Stimulated activated CD4-positive, alpha-beta T cell treated with anti-CD3 and anti-CD28 coated beads, Interleukin-12 subunit alpha, Interleukin-12 subunit beta, amount 100 ng/mL, for 48 hours (primary cell): ENCODE measurements at places on chromosomes 4 and X.
A peak's percentile ranks its signal among the peaks of the same experiment; 100 is the strongest.

DNA sequence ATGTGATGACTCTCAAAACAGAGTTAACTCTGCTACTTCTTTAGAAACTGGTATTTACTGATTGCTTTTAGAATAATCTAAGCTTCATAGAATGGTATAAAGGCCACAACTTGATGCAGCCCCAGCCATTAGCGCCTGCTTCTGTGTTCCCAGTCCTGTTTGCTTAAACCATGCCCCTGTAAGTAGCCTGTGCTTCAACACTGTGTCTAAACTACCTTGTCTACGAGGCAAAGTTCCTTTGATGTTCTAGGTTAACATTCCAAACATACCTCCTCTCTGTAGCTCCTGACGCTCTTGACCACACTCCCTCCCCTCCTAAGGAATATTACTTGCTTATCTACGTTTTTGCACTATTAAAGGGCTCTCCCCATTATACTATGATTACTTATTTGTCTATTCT, 352.5 kb upstream of the ADGRL3 start:
- no peak for DNase-seq

DNA sequence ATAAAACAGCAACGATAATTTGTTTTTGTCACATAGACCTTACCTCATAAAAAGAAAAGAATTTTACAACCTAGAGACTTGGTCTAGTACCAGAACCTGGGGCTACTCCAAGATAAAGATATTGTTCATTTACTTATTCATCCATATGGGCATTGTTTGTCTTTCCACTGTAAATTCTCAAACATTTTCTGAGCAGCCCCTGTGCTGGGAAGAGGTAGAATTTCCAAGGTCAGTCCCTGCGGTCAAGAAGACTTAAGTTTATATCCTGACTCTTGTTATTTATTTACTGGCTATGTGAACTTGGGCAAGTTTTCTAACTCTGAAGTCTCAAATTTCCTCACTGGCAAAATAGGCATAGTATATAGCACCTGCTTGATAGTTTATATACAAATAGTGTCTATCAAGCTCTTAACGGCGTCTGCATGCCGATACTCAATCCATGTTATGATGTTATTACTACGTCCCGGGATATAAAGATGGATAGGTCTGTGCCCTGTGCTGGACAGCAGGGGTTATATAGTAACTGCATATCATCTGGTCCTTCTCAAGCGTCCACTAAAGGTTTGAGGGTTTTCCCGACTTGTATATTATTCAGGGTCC, 222.1 kb upstream of the TAPT1 start:
- DNase-seq: no peak

- DNase-seq: no peak
Observed at GRCh38 chr4:101941816-101942358, 151.4 kb downstream of the BANK1 start.

DNA sequence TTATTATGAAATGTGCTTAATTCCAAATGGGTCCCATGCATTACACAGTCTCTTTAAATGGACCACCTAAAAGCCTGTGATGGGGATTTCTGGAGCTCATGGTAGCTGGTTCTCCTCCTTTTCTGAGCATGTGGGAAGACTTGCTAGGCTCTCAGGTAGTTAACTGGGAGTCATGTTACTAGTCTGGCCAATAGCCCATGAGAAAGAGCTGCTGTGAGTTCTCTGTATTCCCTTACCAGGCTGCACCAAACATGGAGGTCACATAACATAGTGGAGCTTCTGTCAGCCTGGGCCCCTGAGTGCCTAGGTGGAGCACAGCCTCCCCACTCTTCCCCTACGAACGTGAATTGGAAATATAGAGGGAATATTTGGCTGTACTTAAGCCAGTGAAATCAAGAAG, 198.4 kb downstream of the MAML3 start:
- no peak for DNase-seq

DNA sequence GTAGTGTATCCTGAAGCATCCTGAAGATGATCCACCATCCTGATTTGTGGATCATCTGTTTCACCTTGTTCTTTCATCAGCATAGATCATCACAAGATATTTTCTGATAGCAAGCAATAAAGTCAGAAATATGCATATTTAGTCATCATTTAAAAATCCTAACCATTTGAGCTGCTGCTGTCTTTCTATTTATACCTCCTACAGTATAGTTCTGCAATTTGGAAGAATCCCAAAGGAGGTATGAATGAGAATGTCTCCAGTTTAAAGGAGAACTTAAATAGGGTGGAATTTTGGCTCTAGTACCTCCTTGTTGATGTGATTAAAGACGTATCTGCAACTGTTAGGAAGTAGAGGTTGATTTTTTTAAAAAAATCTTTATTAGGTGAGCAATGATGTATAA, 7.6 kb downstream of the SLC25A14 start:
- DNase-seq: no peak

DNA sequence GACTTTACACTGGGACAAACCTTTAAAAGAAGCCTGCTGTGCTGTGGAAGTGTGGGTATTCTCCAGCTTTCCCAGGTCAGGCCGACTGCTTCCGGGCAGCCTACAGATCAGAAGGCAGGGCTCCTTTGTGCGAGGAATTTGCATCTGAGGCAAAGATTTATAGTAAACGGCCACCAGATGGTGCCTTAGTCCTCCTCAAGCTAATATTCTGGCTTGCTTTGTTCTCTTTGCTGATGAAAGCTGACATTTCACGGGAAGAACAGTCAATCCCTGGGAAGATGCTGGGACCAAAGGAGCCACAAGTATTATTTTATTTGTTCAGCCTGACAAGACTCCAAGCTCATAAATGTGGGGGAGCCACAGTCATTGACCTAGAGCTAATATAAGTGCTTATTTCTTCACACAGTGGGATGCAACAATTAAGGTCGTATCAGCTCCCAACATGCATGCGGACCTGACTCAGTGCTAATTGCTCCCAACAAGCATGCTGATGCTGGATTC, 120.7 kb upstream of the TRIM2 start:
- DNase-seq: peak; percentile 41

- DNase-seq: no peak
Observed at GRCh38 chr4:133390198-133390855, 241.2 kb downstream of the PCDH10 start.

- no peak for DNase-seq
Observed at GRCh38 chr4:140612357-140612756, 43.6 kb upstream of the UCP1 start.

- no peak for DNase-seq
Observed at GRCh38 chrX:11890836-11891514, 132.9 kb downstream of the MSL3 start.

GRCh38 chr4:128660361-128661215, 148.9 kb upstream of the JADE1 start:
- DNase-seq: no peak

DNA sequence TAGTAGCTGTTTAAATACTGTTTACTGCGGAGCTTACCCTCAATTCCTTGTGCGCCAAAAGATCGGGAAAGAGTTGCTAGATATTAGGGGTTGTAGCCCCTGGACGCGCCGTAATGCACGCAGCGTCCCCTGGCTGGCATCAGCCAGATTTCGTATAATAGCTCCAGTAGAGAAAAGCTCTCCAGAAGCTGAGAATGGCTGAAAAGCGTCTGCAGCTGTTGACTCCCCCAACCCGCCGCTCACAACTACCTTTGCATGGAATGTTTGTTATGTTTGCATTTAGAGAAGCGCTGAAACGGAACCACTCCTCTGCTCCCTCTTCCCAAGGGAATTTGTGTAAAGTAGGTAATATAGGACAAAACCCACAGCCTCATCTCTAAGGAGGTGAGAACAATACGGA, 3.7 kb downstream of the DOCK11 start:
- no peak for DNase-seq
